Lung (tissue), 17 donors: ENCODE measurements at places on chromosomes 4 and X. TPM values are rescaled to one million over a fixed set of nuclear protein-coding genes. Genes with fewer than 3 reads are reported as not detected.

Gene NUP62CL
- total RNA-seq: 13.6 TPM

DNA sequence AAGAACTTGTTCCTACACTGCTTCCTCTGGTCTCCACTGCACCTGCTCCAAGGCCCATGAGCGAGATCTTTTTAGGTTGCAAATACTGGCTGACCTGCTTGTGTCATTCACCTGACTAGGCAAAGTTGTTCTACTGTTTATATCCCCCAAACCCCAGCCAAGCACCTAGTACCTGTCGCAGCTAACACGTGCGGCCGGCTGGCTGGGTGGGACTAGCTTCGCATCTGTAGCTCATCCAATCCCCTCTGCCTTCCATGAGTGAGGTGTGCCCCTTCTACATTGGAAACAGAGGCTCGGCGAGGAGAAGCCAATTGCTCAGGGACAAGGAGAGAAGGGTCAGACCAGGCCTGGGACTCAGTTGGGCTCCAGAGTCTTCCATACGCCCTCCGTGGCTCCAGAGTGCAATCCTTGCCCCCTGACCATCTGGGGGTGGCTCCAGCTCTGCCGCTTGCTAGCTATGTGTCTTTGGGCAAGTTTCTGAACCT, 86.5 kb downstream of the WFS1 start:
- no peak overlapping the region for H3K27ac ChIP-seq
- H3K4me3 ChIP-seq: no peak overlapping the region
- DNase-seq: no peak
- no peaks in the 10 kb centered on the region for H3K4me1 ChIP-seq
- no peaks in the 10 kb centered on the region for H3K36me3 ChIP-seq

DNA sequence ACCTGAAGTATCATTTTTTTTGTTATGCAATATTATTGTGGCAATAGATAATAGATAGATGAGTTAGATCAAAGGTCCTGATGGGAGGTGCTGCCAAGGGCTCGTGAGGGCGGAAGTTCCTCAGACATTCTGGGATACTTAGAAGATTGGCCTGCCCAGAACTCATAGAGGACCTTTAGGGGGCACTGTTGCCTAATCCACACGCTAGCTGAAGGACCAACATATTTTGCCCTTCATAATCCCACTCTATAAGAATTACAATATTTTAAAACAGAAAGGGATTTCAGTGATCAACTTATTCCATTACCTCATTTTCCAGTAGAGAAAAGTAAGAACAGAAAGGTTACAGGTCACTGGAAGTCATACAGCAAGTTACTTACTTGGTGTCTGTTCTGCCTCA, 22.9 kb upstream of the COX7B2 start:
- H3K4me1 ChIP-seq: peaks cover 2% of the 10 kb centered on the region
- no peaks in the 10 kb centered on the region for H3K36me3 ChIP-seq
- peaks cover 2% of the 10 kb centered on the region for H3K27me3 ChIP-seq
- DNase-seq: peak; percentile 29
- no peak overlapping the region for H3K27ac ChIP-seq

DNA sequence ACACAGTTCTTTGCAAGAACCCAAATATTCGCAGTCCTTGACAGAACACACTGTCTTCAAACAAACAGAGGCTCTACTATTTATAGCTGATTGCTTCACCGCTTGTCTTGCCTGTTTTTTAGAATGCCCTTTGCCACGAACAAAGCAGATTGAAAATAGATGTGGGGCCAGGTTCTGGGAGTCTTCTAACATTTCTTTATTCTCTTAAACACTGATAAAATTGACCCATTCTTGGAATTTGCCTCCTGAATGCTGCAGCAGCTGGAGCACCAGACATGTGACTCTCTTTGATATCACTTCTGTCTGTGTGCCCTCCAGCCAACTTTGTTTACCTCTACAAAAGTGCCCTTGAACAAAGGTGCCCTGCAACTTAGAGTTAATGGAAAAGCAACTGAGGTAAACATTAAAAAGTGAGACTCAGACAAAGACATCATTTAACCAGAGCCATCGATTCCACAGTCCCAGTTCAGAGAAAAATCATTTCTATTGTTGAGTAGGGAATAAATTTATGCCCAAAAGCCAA, 64.2 kb upstream of the SPP1 start:
- H3K27ac ChIP-seq: no peak overlapping the region
- H3K4me1 ChIP-seq: peaks cover 1% of the 10 kb centered on the region
- H3K27me3 ChIP-seq: no peaks in the 10 kb centered on the region
- no peak overlapping the region for H3K4me3 ChIP-seq
- peak; percentile 16 for DNase-seq
- no peaks in the 10 kb centered on the region for H3K36me3 ChIP-seq

Gene DCHS2
- total RNA-seq: 13.4 TPM

Gene ZNF141
- 18.9 TPM for total RNA-seq

DNA sequence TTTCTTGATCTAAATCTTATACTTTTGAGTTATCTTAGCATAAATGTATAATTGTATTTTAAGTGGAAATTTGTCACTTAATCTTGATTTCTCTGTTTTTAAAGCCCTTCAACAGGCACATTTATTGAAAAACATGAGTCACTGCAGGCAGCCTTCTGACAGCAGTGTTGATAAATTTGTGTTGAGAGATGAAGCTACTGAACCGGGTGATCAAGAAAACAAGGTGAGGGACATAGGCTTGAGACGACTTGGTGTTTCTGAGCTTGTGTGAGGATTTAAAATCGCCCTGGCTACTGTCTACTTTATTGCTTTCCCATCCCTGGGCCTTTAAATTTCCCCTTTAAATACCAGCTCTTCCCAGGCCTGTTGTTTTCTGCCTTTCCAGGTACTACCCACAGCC, 55.7 kb downstream of the HTT start:
- peaks cover 43% of the 10 kb centered on the region for H3K36me3 ChIP-seq
- no peak for DNase-seq
- H3K27me3 ChIP-seq: no peaks in the 10 kb centered on the region
- no peak overlapping the region for H3K27ac ChIP-seq
- no peaks in the 10 kb centered on the region for H3K4me1 ChIP-seq
